GDM1 (cell line): ENCODE measurements at places on chromosomes 5 and 9.

DNA sequence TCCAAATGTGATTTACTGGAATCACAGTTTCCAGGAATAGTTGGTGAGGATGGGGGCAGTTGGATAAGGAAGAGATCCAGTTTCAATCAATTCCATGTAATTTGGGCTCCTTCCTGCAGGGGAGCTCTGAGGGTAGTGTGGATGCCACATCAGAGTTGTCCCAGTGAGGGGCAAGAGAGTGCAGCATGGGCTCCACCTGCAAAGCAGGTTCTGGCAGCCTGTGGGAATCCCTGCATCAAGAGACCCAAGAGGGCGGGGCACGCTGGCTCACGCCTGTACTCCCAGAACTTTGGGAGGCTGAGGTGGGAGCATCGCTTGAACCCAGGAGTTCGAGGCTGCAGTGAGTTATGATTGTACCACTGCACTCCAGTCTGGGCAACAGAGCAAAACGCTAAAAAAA is 188.5 kb downstream of the CACNA1B start:
- DNase-seq, result no peak

GRCh38 chr5:159825551-159826051 is 90.7 kb upstream of the ADRA1B start:
- no peak for DNase-seq

GRCh38 chr9:130414081-130414731 is 30.6 kb upstream of the ASS1 start:
- DNase-seq, result no peak

- DNase-seq, result no peak
Observed at GRCh38 chr5:104628911-104629310, 1066.3 kb upstream of the NUDT12 start.
